ENCODE measurements at places on chromosomes 5 and 9.
A peak's percentile ranks its signal among the peaks of the same experiment; 100 is the strongest.

DNA sequence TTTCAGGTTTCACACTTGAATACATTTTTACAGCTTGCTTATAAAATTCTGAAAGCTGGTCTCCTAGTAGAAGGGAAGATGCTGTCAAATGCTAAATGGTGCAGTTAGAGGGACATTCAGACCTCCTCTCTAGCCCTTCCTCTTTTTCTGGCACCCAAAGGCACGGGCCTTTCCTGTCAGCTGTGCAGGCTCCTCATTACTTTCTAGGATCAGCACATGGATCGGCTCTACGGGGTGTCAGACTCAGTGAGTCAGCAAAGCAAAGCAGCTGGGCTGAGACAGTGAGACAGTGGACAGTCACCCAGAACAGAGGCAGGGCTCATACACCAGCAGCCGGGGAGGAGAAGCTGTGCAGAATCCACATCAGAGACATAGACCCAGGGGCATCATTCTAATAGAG, 80.0 kb upstream of the TNC start:
- no peak for DNase-seq

DNA sequence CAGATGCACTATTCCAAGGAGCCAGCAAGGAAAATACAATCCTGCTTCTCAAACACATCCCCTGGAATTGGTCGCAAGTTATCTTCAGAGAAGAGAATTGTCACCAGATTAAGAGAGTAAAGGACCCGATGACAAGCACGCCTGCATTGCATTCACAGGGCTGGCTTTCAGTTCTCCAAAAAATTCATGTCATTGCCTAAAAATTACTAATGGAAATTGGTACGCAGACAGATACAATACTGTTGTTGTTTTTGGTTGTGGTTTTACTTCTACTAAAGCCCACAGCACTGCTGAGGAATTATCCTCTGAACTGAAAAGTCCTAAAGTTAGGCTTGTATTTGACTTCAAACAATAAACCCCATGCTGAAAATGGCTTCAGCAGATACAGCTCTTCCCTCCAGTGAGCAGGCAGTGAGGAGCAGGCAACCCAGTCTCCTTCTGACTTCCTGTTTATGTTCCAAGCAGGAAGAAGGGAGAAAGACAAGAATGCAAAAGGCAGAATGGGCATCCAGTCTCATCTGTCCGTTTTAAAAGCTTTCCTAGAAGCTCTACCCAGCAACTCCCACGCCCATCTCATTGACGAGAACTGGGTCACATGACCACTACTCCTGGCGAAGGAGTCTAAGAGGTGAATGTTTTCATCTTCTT, 80.6 kb upstream of the ZNF366 start:
- DNase-seq, result no peak

DNA sequence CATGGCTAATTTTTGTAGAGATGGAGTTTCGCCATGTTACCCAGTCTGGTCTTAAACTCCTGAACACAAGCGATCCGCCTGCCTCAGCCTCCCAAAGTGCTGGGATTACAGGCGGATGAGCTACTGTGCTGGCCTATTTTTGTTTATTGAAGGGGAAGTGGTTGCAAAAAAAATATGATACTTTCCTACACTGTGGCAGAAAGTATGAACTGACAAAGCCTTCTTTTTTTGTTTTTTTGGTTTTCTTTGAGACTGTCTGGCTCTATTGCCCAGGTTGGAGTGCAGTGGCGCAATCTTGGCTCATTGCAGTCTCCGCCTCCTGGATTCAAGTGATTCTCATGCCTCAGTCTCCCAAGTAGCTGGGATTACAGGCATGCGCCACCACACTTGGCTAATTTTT, 50.9 kb downstream of the OSTF1 start:
- no peak for DNase-seq

GRCh38 chr9:68871236-68871635, 142.7 kb downstream of the PRKACG start:
- no peak for DNase-seq

GRCh38 chr5:44495280-44495679, 106.1 kb upstream of the FGF10 start:
- DNase-seq, result no peak

DNA sequence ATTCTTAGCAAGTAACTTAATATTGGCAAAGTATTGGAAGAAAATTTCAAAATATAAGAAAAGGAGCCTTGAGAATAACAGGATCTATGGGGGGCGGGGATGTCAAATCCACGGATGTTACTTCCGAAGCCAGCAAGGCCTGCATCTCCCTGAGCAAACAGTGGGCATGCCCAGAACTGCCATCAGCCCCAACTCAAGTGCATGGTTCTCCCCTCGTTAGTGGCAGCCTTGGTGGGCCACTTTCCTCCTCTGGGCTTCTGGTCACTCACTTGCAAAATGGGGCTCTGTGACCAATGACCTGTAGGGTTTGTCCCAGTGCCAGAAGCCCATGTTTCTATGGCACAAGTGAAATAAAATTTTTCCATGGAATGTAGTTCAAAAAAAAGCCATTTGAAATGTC, 27.2 kb upstream of the MED10 start:
- DNase-seq, result no peak

GRCh38 chr5:52693280-52693679, 94.4 kb upstream of the ITGA1 start:
- peak; percentile 59 for DNase-seq

DNA sequence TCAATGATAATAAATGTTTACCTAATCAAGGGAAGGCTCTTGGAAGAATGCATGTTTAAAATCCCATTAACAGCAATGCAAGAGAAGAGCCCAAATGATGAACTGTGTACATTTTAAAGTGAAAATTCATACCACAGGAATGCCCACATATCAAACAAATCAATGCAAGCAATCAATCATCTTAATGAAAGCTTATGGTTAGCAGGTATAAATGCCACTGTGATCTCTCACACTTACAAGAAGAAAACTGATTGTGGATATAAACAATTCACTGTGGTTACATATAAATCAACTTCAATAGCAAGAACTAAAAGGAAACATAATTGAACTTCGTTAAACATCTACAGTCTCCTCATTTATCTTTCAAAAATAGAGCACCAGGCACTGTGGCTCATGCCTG, 161.0 kb upstream of the RORB start:
- no peak for DNase-seq

GRCh38 chr5:1386274-1386717, 41.4 kb upstream of the CLPTM1L start:
- DNase-seq, result peak; percentile 62

- no peak for DNase-seq
Observed at GRCh38 chr9:123753016-123753415, 176.9 kb downstream of the DENND1A start.

GRCh38 chr9:89885156-89885555, 280.3 kb downstream of the GADD45G start:
- DNase-seq, result no peak

DNA sequence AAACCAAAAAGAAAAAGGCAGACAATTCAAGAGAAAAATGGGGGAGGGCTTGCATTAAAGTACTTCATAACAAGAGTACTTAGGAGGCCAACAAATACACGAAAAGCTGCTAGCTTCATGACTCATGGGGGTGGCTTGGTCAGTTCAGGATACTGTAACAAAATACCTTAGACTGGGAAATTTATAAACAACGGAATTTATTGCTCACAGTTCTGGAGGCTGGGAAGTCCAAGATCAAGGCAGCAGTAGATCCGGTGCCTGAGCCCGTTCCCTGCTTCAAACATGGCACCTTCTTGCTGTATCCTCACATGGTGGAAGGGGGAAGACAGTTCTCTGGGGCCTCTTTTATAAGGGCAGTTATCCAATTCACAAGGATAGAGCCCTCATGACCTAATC, 111.4 kb downstream of the C9orf50 start:
- no peak for DNase-seq

- no peak for DNase-seq
Observed at GRCh38 chr5:113162770-113163169, 186.2 kb downstream of the DCP2 start.

DNA sequence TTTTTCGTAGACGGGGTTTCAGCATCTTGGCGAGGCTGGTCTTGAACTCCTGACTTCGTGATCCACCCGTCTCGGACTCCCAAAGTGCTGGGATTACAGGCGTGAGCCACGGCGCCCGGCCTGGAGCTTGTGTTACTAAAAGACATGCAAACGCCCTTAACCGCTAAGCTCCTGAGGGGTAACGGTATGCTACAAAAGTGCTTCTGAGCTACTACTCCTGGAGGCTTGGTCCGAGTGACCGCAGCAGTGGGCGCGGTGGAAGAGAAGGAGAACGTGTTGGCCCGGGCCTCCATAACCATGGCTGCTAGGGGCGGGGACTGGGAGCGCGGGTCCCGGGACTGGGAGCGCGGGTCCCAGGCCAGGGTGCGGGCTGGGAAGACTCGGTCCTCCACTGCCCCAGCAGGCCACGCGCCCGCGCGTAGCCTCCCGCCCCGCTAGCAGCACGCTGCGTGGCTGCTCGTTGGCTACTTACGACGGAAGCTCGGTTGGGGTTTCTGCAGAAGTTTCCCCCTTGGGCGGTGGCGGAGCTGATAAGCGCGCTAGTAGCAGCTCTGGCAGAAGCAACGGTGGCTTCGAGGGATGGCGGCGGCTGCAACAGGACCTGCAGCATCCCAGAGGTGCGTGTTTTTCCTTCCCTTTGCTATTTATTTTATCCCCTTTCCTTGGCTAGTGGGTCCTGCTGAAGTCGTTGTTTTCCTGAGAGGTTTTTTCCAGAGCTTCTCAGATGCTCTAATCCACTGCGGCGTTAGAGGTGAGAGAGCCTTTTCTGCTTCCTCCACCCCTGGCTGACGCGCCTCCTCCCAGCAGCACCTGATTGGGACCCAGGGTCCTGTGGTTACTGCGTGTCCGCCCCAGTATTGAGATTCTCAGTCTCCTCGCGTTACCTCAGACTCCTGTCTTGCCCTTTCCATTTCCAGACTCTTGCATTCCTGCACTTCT, 69.2 kb upstream of the CCDC180 start:
- DNase-seq, result peak; percentile 88

- no peak for DNase-seq
Observed at GRCh38 chr5:129902816-129903215, 1.4 kb upstream of the CHSY3 start.

All from activated naive CD4-positive, alpha-beta T cell treated with anti-CD3 and anti-CD28 coated beads for 36 hours (primary cell).